ENCODE measurements at places on chromosomes 3 and 15. TPM values are rescaled to one million over a fixed set of nuclear protein-coding genes. Genes with fewer than 3 reads are reported as not detected.

The CPN2 gene
- total RNA-seq: not detected

The CHRNB4 gene
- total RNA-seq: not detected

The PDZRN3 gene
- not detected for total RNA-seq

The CFAP100 gene
- total RNA-seq: not detected

The GOLGA6A gene
- total RNA-seq: not detected

DNA sequence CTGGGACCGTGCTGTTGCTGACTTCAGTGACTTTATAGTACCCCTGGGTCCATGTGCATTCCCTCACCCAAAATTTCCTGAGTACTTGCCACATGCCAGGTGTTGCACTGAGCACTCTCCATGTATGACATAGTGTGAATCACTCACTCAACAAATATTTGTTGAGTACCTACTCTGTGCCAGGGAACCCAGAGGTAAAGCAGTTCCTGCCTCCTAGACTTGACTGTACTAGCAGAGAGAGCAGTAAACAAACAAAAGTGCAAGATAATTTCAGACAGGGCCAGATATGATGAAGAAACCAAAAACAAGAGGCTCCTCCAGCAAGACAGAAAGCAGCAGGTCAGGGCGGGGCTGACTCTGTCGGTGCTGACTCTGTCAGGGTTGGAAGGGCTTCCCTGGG is 12.2 kb downstream of the TGM4 start:
- DNase-seq: no peak
- H3K4me3 ChIP-seq: no peak overlapping the region
- H3K36me3 ChIP-seq: no peaks in the 10 kb centered on the region
- H3K4me1 ChIP-seq: no peaks in the 10 kb centered on the region

GRCh38 chr3:129648391-129648790 is 41.9 kb upstream of the PLXND1 start:
- no peak overlapping the region for H3K4me3 ChIP-seq
- no peaks in the 10 kb centered on the region for H3K27me3 ChIP-seq
- no peaks in the 10 kb centered on the region for H3K4me1 ChIP-seq
- no peak overlapping the region for H3K27ac ChIP-seq
- H3K36me3 ChIP-seq: no peaks in the 10 kb centered on the region

DNA sequence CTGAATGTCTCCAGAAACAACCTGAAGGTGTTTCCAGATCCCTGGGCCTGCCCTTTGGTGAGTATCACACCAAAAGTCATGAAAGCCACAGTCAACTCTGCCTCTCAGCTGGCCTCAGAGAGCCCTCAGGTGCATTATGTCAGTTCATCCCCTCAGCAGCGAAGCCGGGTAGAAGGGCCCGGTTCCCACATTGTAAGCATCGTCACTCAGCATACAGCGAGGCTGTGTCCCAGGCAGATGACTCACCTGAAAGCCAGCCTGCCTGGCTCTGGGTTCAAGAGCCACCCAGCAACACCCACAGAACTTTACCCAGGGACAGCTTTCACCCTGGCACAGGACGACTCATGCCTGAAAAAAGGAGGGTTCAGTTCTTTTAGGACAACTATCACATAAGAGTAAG is 91.6 kb downstream of the LRRK1 start:
- H3K27me3 ChIP-seq: peaks cover 6% of the 10 kb centered on the region
- no peaks in the 10 kb centered on the region for H3K36me3 ChIP-seq
- DNase-seq: no peak
- no peak overlapping the region for H3K27ac ChIP-seq

DNA sequence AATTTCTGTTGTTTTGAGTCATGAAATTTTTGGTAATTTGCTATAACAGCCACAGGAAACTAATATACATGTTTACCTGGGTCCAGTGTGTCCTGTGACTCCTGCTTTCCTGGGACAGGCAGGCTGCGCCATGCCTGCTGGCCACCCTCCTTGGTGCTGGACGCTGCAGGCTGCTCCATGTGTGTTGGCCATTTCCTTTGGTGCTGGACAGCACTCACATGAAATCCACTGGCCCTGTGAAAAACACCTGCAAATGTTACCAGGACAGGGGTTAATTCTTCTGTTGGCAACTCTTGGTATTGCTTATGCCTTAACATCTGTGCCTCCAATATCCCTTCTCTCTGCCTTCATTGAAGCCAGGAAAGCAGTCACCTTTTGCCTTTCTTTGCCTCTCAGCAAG is 86.9 kb upstream of the ATP10A start:
- no peaks in the 10 kb centered on the region for H3K36me3 ChIP-seq
- H3K4me3 ChIP-seq: no peak overlapping the region
- H3K27me3 ChIP-seq: no peaks in the 10 kb centered on the region

DNA sequence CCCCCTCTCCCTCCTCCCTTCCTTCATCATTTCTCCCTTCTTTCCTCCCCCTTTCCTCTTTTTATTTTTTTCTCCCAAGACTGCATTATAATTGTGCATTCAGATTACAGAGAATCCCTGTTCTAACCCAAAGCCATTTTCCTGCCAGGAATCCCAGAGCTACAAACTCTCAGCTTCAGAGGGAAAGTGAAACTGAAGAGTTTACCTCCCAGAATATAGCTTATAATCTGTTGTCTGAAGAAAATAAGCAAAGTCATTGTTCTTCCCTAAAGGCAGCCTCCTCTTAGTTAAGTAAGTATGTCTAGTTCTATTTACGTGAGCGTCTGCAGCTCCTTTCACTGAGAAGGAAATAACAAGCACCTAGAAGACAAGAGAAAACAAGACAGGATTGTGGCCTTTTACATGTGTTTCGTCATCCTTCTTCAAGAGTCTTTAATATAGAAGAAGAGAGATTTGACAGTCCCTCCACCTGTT is 97.2 kb downstream of the CHST2 start:
- H3K27me3 ChIP-seq: no peaks in the 10 kb centered on the region
- no peak overlapping the region for H3K27ac ChIP-seq
- H3K4me3 ChIP-seq: no peak overlapping the region
- no peaks in the 10 kb centered on the region for H3K36me3 ChIP-seq
- peaks cover 4% of the 10 kb centered on the region for H3K4me1 ChIP-seq

DNA sequence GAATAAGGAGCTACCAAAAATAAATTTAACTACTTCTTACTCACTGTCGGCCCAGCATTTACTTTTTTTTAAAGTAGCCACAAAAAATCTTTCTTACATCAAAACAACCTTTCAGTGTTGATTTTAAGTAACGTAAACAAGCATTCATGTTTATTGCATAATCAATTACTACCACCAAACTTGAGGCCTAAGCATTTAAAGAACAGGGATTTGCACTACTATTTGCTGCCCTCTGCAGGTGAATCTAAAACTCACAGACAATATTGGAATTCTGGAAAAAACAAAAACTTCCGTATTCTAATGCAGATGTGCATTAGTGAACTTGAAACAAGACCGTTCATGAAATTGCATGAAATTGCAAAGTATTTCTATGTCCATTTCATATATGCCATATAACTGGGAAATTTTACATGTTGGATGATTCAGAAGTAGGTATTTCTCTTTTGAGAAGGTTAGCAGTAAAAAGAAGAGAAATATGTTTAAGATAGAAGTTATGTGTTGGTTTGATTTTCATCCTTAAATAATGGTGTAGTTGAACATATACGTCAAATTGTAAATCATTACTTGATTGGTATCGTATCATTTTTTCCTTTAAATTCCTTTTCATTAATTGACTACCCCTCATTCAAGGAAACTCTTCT is 55.6 kb downstream of the CGGBP1 start:
- no peaks in the 10 kb centered on the region for H3K4me1 ChIP-seq
- no peak overlapping the region for H3K27ac ChIP-seq
- no peak overlapping the region for H3K4me3 ChIP-seq
- no peak for DNase-seq

GRCh38 chr3:120741837-120742197 is 499 bp downstream of the RABL3 start:
- peaks cover 16% of the 10 kb centered on the region for H3K36me3 ChIP-seq
- H3K4me3 ChIP-seq: peak overlapping the region; percentile 96
- H3K27me3 ChIP-seq: peaks cover 2% of the 10 kb centered on the region
- peak overlapping the region; percentile 94 for H3K27ac ChIP-seq
- H3K4me1 ChIP-seq: peaks cover 28% of the 10 kb centered on the region

- H3K4me3 ChIP-seq: no peak overlapping the region
- no peaks in the 10 kb centered on the region for H3K36me3 ChIP-seq
- H3K27ac ChIP-seq: no peak overlapping the region
Observed at GRCh38 chr3:99683465-99683864, 45.1 kb downstream of the COL8A1 start.

DNA sequence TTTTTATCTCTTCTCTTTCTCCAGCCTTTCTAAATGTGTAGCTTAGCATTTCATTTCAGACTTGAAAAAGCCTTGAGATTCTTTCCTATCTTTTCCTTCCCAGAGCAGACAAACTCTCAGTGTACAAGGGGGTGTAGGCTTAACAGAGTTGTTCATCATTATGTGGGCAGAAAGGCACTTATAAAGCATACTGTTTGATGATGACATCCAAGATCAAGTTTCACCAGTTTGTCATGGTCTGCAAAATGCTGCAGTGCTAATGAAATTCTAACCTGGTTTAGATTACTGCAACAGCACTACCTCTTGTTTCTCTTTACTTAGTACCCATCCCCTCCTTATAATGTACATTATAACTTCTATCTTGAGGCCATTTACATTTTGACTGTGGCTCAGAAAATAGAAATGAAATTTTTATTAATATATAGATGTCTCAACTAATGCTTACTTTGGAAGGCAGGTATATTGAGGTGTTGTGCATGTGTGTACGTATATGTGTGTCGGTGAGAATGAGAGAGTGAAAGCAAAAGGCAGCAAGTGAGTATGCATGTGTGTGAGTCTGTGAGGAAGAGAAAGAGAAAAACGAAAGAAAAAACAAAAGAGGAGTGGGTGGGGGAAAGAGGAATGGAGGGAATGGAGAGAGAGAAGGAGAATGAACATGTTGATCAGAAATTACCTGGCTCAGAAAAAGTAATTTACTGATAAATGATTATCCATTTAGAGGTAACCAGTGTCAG is 1043.6 kb downstream of the TUSC7 start:
- H3K27ac ChIP-seq: no peak overlapping the region
- DNase-seq: no peak
- H3K4me1 ChIP-seq: no peaks in the 10 kb centered on the region
- H3K27me3 ChIP-seq: no peaks in the 10 kb centered on the region

- H3K4me1 ChIP-seq: peaks cover 41% of the 10 kb centered on the region
- H3K4me3 ChIP-seq: no peak overlapping the region
- H3K27me3 ChIP-seq: peaks cover 29% of the 10 kb centered on the region
- H3K27ac ChIP-seq: peak overlapping the region; percentile 60
Observed at GRCh38 chr15:63374686-63375520, 6.7 kb downstream of the CA12 start.
